NCI-H1092 treated with DMSO at 0.1 percent for 48 hours (cell line): ENCODE measurements at places on chromosomes 1 and 21.

GRCh38 chr1:160708801-160709200, 2.8 kb downstream of the CD48 start:
- no peak for DNase-seq

DNA sequence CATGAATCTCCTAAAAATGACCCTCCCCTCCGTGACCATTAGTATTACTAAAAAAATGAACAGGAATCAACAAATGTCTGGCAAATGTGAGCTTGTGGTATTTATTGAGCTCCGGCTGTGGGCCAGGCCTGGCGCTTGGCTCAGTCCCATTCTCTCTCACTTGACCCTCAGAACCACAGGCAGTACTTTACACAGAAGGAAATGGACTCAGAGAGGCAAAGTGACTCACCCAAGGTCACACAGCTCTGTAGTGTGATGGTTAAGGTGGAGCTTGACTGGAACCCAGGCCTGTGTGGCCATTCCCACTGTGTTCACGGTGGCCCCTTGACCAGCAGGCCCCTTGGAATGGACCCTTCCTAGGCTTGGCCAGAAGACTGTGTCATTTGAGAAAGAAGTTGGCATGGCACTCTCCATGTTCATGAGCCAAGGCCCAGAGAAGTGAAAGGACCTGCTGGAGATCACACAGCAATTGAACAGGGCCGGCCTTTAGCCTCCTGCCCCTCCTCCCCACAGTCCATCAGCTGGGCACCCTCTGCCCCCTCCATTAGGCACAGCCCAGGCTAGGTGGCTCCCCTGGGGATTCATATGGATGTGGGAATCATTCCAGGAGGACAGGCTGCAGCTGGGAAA, 32.1 kb downstream of the FAM151A start:
- no peak for DNase-seq

- DNase-seq: no peak
These were observed 21.3 kb downstream of the DUSP10 start for GRCh38 chr1:221720545-221720944.

- no peak for DNase-seq
These were observed 10.8 kb upstream of the SLC25A34 start for GRCh38 chr1:15724949-15725880.

DNA sequence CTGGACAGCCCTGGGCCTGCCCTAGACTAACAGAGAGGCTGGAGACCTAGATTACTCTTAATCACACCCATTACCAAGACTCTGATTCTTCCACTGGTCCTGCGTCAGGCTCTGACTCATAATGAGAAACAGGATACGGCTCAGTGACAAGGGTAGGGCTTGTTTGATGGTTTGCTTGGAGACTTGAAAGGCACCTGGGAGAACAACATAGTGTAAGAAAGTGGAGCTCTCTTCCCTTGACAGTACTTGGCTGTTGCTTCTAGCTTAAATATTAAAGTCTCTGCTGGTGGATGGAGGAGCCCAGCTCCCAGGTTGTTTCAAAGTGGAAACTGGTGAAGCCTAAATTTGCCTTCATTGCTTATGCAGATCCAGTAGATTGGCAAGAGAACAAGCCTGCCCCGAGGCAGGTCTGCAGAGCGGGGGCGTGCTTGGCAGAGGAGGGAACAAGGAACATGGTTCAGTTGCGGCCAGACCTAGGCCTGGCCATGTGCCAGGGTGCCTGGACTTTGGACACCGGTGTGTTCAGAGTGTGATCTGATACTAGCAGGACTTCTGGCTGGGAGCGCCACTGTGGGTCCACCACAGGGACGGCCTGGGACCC, 480.6 kb downstream of the CAMTA1 start:
- peak; percentile 37 for DNase-seq

DNA sequence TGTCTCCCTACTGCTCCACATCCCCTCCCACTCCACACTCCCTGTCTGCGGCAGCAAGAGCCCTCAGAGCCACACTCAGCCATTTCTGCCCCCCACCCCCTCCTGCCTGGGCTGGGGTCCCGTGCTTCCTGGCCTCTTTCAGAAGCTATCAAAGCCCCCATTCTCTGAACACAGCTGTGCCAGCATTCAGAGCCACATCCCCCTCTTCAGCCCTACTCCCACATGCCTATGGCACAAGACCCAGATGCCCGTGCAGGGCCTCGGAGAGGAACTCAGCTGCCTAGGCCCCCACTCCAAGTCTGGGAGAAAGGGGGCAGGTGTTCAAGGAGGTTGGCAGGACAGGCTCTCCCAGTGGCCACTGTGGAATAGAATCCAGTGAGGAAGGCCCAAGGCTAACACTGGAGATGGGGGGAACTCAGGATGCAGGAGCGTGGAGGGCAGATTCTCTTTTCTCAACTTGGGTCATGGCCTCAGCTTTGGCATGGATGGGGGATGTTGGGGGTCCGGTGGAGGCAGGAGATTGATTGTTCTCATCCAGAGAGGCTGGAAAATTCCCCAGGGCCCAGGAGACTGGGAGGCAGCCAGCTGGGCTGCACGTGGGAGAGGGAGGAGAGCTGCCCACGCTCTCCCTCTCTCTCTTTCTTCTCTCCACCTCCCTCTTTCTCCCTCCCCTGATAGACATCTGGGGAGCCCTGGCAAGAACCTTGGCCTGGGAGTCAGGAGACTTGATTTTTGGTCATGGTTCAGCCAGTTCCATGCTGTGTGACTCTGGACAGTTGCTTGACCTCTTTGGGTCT, 3.5 kb upstream of the BCAN start:
- DNase-seq: no peak

DNA sequence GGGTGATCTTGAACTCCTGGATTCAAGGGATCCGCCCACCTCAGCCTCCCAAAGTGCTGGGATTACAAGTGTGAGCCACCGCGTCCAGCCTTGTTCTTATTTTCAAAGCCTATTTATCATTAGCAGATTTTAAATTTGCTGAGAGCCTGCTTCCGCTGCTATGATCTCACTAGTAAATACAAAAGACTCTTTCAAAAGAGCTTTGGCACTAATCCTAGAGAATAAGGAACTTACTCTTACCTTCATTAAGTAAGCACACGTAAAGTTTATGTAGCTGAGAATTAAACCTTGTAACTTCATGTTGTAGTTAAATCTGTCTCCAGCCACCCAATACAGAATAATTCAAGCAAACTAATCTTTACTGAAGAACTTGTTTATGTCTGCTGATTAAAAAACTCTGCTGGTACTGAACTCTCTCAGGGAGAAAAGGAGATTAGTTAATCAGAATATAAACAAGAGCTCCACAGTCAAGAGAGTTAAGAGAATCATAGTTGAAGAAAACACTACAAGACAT, 72.3 kb downstream of the RUSC1 start:
- no peak for DNase-seq

DNA sequence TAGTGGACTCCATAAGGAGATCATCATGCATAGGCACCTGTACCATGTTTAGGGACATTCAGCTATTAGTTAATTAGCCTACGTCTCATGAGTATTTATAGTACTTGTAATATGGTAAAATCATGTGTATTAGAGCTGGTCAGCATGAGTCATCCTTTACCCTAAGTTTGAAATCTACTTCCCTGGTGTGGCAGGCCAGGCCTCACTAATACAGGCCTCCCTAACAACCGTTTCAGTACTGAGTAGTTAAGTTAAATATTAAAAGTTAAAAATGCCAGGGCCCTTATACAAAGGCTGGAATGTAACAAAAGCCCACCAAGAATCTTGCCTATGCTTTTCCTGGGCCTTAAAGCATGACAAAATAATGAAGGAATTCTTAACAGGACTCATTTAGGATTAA, 356.3 kb upstream of the DPYD start:
- DNase-seq: no peak

DNA sequence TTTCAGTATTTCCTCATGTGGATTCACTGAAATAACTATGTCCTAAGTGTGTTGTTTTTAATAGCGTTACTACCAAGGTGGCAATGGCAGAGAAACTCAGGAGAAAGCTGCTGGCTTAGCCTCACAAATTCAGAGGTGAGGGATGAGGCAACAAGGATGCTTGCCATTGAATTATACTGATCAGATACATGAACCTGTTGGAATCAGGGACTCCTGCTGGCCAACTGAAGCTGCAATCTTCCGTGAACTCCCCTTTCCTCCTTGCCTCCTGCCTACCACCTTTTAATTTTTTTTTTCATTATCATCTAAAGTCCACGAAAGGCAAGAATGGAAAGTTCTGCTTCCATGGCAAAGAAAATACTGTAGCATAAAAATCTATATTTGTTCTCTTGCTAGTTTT, 254.7 kb downstream of the NFIA start:
- peak; percentile 16 for DNase-seq

GRCh38 chr1:243548516-243548915, 292.7 kb downstream of the SDCCAG8 start:
- no peak for DNase-seq

DNA sequence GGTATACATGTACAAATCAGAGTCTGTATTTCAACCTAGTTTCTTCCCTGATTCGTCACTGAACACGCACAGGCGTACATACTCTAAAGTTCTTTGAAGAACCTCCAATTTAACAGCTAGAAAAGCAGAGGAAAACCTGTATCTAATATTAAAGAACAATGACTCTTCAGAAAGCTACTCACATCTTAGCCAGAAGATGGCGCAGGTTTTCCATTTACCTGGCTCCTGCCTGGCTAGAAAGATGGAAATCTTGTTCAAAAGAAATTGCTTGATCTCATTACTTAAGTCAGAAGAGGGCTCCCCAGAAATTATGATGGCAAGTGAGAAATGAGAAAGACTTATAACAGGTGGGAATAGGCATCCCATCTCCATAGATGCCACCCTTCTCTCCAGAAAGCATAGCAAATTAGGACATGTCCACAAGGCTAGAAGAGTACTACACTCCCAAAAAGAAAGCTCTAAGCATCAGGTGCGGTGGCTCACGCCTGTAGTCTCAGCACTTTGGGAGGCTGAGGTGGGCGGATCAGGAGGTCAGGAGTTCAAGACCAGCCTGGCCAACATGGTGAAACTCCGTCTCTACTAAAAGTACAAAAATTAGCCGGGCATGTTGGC, 19.0 kb upstream of the L1TD1 start:
- peak; percentile 41 for DNase-seq

DNA sequence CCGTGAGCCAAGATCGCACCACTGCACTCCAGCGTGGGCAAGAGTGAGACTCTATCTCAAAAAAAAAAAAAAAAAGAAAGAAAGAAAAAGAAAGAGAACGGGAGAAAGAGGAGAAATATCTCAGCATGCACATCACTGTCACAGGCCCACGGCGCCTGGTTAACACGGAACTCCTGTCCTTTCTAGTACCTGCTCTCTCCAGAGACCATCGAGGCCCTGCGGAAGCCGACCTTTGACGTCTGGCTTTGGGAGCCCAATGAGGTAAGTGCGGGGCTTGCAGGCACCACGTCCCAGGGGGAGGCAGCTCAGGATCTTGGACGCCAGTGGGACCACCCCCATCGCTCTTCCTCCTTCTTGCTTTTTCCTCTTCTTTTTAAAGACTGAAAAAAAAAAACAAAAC, 100.4 kb downstream of the PDE9A start:
- no peak for DNase-seq
